T-helper 2 cell treated with Interferon-gamma antibody and Interleukin-4, amounts not matched to agents 5 μg/mL and 100 μg/mL, for 36 hours (primary cell): ENCODE measurements at places on chromosomes 6 and 20.

GRCh38 chr20:24781418-24781980 is 167.6 kb upstream of the CST7 start:
- no peak for DNase-seq

- no peak for DNase-seq
Observed at GRCh38 chr20:17430125-17430950, 100.8 kb downstream of the BFSP1 start.

- no peak for DNase-seq
Observed at GRCh38 chr6:48817333-48818051, 645.6 kb downstream of the MMUT start.

GRCh38 chr6:105510746-105511145 is 107.9 kb upstream of the PREP start:
- DNase-seq, result no peak

DNA sequence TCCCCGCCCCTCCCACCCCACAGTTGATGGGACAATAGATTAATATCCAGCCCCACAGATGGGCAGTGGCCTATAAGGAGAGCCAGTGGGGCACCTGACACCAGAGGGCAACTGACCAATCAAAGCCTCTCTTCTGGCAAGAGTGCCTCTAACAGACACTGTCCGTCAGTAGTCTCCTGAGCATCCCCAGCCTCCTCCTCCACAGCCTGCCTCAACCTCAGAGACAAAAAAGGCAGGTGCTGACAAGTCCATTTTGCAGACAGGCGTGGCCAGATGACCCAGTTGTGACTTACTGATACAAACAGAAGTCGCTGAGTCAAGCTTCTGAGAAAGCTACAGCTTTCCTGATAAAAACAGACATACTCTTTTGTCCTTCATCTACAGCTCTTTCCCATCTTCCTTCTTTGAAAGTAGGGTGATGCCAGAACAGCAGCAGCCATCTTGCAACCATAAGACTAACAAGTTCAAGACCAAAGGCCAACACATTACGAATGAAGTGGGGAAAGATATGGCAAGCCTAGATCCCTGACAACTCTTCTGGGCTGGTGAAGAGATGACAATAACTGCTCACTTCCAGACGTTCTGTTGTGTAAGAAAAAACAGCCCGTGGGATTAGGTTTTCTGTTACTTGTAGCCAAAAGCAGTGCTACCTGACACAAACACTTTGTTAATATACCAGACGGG is 12.3 kb downstream of the PPIL1 start:
- no peak for DNase-seq

DNA sequence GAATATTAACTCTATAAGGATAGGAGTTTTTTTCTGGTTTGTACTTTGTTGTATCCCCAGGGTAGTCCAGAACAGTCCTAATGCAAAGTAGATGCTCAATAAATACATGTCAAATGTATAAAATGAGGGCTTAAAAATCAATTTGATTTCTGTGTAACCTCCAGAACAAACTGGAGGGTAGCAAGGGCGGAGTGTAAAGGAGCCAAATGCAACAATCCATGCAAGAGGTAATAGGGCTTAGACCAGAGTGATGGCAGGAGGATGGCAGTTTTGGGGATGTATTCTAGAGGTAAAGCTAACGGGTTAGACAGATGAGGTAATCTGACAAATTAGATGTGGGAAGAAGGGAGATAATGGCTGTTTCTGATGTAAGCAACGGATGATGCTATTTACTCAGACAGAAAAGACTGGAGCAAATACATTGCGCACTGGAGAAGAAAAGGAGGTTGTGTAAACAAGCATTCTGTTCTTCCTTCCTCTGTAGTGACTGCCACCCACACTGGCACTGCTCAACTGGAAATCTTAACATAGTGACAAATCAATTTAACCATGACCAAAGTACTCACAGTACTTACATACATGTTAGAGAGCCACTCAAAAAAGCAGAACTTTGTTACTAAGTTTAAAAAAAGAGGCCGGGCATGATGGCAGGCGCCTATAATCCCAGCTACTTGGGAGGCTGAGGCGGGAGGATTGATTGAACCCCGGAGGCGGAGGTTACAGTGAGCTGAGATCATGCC is 2.0 kb downstream of the ZNF318 start:
- no peak for DNase-seq

DNA sequence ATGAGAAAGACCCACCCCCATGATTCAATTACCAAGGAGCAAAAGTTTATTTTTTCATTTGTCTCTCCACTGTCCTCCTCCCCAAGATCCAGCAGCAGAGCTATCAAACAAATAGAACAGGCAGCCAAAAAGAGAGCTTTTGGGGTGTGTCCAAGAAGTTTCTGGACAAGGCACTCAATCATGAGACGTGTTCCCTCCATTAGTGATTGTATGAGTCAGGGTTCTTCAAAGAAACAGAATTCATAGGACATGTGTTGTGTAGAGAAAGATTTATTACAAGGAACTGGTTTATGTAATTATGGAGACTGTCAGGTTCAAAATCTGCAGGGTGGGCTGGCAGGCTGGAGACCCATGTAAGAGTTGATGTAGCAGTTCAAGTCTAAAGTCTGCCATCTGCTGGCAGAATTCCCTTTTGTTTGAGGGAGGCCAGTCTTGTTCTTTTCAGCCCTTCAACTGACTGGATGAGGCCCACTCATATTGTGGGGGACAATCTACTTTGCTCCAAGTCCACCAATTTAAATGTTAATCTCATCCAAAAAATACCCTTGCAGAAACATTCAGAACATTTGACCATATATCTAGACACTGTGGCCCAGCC is 248.1 kb upstream of the OPRM1 start:
- DNase-seq, result no peak

- no peak for DNase-seq
Observed at GRCh38 chr6:169895926-169896761, 144.7 kb downstream of the ERMARD start.
